Large intestine (tissue), 12 donors: ENCODE measurements at places on chromosomes 3 and 15. TPM values are rescaled to one million over a fixed set of nuclear protein-coding genes. Genes with fewer than 3 reads are reported as not detected.

Gene PP2D1
- polyA plus RNA-seq: 0.39 TPM

Gene CYP1A2
- polyA plus RNA-seq: not detected

DNA sequence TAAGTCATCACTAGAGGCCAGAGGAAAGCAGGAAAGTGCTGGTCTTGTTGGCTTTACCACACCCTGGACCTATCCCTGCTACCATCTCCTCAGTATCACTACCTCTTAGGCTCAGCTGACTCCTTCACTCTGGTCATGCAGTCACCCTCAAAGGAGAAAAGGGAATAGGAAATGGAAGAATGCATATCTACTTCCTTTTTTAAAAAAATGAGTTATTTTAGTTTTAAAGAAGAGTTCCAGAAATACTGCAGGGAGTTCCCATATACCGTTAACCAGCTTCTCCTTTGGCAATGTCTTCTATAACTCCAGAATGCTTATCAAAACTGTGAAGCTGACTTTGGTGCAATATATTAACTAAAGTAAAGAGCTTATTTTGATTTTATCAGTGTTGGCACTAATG lies 688.6 kb downstream of the DIPK2A start:
- H3K4me3 ChIP-seq: no peak overlapping the region
- no peaks in the 10 kb centered on the region for H3K36me3 ChIP-seq
- no peak for DNase-seq
- H3K27ac ChIP-seq: no peak overlapping the region

DNA sequence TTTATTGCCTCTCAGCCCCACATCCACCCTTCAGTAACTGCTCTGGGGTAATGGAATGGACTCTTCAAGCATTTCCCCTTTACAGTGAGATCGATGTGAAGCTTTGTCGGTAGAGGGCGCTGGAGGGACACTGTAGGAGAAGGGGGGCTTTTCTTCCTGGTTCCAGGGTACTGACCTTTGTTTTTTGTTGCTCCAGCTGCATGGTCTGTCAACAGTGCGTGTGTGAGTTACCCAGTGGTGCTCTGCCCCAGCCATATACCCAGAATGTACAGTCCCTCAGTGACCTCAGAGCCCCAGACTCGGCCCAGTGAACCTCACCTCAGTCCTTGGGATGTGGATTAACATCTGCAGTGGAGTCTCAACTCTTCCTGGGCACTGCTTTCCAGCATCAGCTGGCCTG lies 180.3 kb upstream of the TSC22D2 start:
- no peak overlapping the region for H3K27ac ChIP-seq
- no peaks in the 10 kb centered on the region for H3K27me3 ChIP-seq
- no peaks in the 10 kb centered on the region for H3K36me3 ChIP-seq
- H3K4me3 ChIP-seq: no peak overlapping the region

DNA sequence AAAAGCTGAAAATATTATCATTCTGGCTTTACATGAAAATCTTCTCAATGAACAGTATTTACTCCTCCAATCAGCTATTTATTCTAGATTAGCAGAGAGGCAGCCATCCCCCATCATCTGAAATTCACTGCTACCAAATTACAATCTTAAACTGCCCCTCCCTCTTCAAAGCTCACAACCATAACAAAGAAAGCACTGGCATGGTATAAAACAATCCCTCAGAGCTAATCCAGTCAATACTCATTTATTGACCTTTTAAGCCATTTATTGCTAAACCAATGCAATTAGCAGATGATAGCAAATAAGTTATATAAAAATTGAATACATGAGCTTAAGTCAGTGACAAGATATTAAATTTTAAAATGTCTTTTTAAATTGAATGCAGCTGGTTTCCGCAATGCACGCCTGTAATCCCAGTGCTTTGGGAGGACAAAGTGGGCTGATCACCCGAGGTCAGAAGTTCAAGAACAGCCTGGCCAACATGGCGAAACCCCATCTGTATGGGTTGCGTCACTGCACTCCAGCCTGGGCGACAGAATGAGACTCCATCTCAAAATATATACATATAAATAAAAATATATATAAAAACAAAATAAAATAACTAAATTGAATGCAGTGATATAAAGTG lies 12.1 kb downstream of the SLC4A7 start:
- no peaks in the 10 kb centered on the region for H3K36me3 ChIP-seq
- no peak for DNase-seq
- no peaks in the 10 kb centered on the region for H3K4me1 ChIP-seq
- no peak overlapping the region for H3K4me3 ChIP-seq
- no peak overlapping the region for H3K27ac ChIP-seq
- no peaks in the 10 kb centered on the region for H3K27me3 ChIP-seq

DNA sequence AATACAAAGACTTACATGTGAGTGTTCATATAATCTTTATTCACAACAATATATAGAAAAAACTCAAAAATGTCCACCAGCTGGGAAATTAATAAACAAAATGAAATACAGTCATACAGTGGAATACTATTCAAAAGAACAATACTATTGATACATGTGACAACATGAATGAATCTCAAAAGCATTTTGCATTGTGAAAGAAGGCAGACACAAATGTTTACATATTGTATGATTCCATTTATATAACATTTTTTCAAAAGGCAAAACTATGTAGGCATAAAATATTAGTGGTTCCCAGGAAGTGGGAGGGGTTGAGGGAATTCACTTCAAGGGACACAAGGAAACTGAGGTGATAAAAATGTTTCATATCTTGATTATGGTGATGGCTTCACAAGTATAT lies 303.2 kb downstream of the CTNNB1 start:
- no peak for DNase-seq
- no peak overlapping the region for H3K4me3 ChIP-seq
- no peak overlapping the region for H3K27ac ChIP-seq
- H3K27me3 ChIP-seq: no peaks in the 10 kb centered on the region

DNA sequence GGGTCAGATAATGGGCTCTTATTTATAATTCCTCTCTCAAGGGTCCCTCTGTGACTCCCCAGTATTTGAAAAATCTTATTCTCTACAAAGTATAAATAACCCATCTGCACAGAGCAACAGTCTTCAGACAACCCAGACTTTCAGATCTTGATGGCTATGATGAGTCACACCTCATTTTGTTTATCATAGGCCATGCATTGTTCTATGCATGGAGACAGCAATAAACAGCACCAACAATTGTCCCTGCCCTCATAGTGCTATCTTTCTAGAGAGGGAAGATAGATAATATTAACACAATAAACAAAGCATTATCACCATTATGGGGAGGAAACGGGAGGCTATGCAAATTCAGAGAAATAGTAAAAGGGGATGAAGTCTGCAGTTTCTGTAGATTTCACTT lies 13.4 kb downstream of the FHIT start:
- no peak overlapping the region for H3K4me3 ChIP-seq
- H3K36me3 ChIP-seq: no peaks in the 10 kb centered on the region
- H3K27ac ChIP-seq: no peak overlapping the region
- H3K4me1 ChIP-seq: no peaks in the 10 kb centered on the region
